SK-N-DZ (cell line): ENCODE measurements at places on chromosomes 5 and 9.

- peak; percentile 25 for DNase-seq
Observed at GRCh38 chr9:121902461-121903135, 190.5 kb downstream of the TTLL11 start.

DNA sequence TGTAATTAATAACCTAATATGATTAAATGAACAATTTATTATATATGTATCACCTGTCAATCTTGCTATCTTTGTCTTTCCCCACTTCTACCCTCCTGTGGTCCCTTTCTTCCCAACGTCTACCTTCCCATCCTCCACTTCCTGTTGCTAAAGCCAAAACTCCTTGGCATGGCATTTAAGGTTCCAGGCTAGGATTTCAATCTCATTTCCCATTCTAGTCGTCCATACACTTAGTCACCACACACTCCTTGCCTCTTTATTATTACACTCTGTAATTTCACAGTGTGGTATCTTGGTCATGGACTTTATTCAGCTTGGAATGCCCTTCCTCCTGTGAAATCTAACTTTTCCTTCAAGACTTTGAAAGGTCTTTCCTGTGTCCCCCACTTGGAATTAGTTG, 115.3 kb downstream of the SEMA6A start:
- DNase-seq, result no peak

DNA sequence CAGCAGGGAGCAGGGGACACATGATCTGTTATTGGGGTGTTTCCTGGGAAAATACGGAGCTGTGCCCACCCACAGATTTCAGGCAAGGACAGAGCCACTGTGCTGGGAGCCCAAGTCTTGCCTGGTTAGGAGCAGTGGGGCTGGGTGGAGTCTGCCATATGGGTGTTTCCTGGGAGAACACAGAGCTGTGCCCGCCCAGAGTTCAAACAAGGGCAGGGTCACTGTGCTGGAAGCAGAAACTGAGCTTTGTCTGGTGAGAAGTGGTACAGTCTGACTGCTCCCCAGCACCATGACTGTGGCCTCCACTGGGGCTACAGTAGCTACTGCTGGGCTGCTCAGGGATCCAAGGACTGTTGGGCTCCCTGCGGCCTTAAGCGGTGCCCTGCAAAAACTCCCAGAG, 135.5 kb downstream of the MCTP1 start:
- no peak for DNase-seq

- DNase-seq, result no peak
Observed at GRCh38 chr9:126522612-126523356, 90.9 kb upstream of the LMX1B start.

DNA sequence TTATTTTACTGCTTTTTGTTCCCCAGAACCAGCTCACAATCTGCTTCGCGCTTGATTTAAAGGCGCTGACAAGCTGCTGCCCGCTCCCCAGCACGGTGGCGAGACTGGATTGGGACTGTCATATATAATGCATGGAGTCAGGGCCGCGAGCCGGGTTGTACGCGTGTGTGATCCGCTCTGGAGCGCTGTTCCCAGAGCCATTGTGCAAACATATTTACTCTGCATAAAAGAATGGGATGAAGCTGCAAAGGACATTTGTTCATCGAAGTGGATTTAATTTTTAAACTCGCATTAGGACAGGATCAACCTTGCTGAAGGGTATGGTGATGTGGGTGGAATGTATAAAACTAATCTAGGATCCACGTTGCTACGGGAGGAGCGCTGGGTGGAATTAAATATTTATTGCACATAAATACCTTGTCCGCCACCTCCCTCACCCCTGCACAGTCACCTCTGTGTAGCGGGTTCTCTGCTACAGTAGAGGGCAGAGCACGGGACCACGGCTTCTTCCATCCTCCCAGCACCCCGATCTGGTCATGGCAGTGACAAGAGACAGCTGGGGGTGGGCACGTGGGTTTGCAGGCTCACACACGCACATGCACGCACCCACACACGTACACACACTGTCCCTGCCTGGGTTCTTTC, 18.1 kb upstream of the FCN1 start:
- no peak for DNase-seq

- DNase-seq, result no peak
Observed at GRCh38 chr9:109538346-109538745, 40.2 kb upstream of the PTPN3 start.

DNA sequence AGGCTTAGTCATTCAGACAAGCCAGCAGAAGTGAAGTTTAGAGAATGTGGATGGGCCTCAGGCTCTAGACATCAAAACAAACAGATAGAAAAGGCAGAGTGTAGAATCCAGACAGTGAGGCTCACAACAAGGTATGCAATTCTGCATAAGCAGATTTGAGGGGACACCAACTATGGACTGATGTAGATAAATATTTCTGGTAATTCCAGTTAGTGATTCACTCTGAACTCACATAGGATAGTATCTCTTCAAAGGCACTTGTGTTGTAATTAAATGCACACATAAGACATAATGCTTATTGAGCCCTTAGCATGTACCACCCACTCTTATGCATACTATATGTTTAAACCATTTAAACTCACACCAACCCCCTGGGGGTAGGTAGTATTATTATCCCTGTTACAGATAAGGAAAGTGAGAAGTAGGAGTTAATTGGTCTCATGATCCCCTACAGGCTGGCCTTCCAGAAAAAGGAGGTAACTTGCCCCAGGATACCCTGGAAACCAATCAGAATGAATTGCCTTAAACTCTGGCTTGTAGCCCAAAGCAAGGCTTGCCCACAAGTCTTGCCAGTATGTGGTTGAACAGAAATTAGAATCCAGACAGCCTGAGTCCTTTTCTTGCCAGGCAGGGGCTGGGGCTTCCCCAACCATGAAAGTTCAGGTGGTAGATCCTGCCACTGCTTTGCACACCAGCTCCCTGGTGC, 39.5 kb upstream of the HSPB3 start:
- DNase-seq, result no peak

DNA sequence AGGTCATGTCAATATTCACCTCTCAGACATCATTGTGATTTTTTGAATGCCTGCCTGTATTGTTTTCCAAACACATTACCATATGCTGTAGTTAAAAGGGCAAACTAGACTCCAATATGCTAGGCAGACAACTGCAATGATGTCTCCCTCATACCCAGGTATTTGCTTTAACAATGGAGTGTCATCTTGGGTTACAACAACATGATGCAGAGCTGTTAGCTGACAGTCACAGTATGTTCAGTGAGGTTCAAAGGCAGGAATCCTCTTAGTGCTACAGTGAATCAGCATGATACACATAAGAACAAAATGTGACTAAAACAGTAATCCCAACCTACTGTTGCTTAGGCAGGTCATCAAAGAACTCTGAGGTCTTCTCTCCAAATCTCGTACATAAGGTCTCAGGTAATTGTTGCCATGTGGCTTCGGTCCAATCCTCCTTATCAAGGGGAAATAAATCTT, 24.0 kb downstream of the OR1J1 start:
- DNase-seq, result no peak

DNA sequence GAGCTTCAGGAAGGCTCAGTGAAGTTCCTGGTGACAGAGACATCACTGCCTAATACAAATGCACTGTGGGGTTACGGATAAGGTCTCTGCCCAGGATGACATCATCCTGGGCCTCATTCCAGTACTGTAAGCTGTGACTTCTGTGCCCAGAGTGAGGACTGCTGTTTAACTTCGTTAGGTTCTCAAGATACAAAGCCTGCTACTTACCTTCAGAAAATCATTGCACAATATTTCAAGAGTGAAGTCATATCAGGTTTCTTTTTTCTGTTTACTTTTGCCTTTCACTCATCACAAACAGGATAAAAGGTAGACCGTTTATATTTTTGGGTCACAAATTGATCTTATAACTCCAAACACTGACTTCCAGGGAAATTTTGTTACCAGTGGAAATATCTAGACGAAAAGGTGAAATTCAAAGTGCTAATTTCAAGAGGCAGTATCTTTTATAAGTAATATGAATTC, 241.2 kb downstream of the PIK3R1 start:
- DNase-seq, result no peak

DNA sequence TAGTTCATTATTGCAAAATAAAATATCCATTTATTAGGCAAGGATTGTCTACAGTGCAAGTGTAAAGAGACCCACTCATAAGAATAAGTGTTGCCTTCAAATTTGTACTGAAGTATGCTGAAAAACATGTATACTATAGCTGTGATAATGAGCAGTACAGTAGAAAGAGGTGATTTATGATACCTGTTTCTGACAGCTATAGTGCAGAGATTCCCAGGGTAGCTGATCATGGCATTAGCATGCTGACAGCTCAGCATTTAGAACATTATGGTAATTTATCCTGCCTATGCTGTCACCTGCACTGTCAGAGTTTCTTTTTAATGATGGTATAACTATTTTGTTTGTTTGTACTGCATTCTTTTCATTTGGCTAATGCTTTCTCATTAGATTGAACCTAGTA, 177.6 kb upstream of the TLX3 start:
- DNase-seq, result no peak

DNA sequence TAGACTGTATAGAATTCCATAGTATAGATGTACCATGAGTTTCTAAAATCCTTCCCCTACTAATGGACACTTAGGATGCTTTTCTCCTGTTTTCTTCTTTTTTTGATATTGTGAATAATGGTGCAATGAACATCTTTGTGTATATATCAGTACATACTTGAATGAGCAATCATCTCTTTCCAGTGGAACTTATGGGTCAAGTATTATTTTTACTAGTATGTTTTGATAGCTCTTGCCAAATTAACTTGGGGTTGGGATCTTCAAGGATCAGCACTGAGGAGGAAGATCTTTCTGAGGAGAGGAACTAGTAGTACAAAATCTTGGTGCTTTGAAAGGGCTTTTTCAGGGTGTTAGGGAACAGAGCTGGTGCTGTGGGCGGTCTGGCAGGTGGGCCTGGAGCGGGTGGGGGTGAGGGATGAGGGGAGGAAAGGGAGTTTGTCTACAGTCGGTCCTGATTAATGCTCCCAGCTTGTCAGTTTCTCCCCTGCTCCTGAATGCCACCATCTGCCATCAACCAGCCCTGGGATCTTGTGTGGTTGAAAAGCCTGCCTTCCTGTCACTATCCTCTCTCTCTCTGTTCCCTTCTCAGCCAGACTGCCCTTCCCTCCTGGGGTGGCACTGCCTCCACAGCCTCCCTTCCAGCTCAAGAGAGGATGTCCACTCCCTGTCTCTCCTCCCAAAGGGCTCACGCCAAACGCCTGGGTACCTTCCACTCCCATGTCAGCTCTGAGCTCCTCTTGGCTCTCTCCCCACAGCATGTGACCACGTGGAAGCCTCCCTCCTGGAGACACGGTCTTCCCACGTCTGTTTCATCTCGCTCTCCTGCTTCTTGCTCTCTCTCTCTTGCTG, 185.9 kb downstream of the DAB2IP start:
- DNase-seq, result no peak

GRCh38 chr5:60455589-60455988, 244.4 kb downstream of the DEPDC1B start:
- DNase-seq, result no peak

- DNase-seq, result no peak
Observed at GRCh38 chr5:53481887-53482716, 1.7 kb downstream of the FST start.

GRCh38 chr9:69951411-69951810, 92.2 kb upstream of the MAMDC2 start:
- DNase-seq, result no peak

GRCh38 chr9:121649476-121650216, 1.8 kb upstream of the DAB2IP start:
- DNase-seq, result peak; percentile 56

- no peak for DNase-seq
Observed at GRCh38 chr9:115393976-115394775, 276.2 kb upstream of the TNC start.

GRCh38 chr9:33440609-33441008, 6.8 kb downstream of the AQP3 start:
- no peak for DNase-seq

- DNase-seq, result no peak
Observed at GRCh38 chr9:136665704-136666371, 3.1 kb downstream of the EGFL7 start.

- no peak for DNase-seq
Observed at GRCh38 chr9:81989700-81990099, 1.1 kb downstream of the SPATA31D1 start.

- DNase-seq, result no peak
Observed at GRCh38 chr5:42858687-42859086, 47.0 kb upstream of the SELENOP start.
